Mesothelial cell of epicardium (in vitro differentiated cells): ENCODE measurements at places on chromosomes 4 and X.

- no peak overlapping the region for H3K27ac ChIP-seq
- DNase-seq, result no peak
- no peak overlapping the region for H3K4me3 ChIP-seq
- no peaks in the 10 kb centered on the region for H3K36me3 ChIP-seq
- H3K27me3 ChIP-seq, result peaks cover 69% of the 10 kb centered on the region
Measured at GRCh38 chrX:74922922-74923543, 2.2 kb downstream of the NEXMIF start.

- no peak overlapping the region for H3K27ac ChIP-seq
- peaks cover 2% of the 10 kb centered on the region for H3K36me3 ChIP-seq
- H3K4me1 ChIP-seq, result no peaks in the 10 kb centered on the region
- DNase-seq, result no peak
- H3K27me3 ChIP-seq, result no peaks in the 10 kb centered on the region
- H3K4me3 ChIP-seq, result no peak overlapping the region
Measured at GRCh38 chrX:45972636-45973035, 572.6 kb downstream of the ZNF674 start.

DNA sequence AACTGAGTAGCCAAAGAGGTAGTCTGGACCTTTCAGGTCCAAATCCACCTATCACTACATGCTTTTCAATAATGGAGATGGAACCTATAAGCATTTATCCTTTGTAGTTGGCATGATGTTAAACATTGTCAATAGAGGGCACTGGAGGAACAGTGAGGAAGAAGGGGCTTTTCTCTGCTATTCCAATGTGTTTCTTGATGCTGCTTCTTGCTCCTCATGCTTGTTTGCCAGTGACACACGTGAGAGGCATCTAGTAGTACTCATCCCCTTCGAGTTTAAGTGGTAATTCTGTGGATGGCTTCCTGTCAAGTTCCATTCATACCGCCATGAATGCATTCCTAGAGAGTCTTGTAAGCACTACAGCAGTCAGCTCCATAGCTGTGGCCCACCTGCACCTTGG lies 84.0 kb downstream of the NAA11 start:
- H3K27me3 ChIP-seq, result peaks cover 9% of the 10 kb centered on the region
- no peaks in the 10 kb centered on the region for H3K4me1 ChIP-seq

DNA sequence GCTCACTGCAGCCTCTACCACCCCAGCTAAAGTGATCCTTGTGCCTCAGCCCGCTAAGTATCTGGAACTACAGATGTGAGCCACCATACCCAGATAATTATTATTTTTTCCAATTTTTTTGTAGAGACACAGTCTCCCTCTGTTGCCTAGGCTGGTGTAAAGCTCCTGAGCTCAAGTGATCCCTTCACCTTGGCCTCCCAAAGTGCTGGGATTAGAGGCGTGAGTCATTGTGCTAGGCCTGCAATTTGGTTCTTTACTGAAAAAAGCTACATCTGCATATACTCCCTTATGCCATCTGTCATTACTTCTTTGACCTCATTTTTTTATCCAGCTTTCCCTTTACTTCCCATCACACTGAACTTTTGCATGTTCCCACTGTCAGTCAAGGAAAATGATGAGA lies 2012.4 kb upstream of the IGFBP7 start:
- no peak for DNase-seq
- no peaks in the 10 kb centered on the region for H3K27me3 ChIP-seq
- H3K27ac ChIP-seq, result no peak overlapping the region
- H3K36me3 ChIP-seq, result no peaks in the 10 kb centered on the region

- H3K27me3 ChIP-seq, result no peaks in the 10 kb centered on the region
- peaks cover 20% of the 10 kb centered on the region for H3K4me1 ChIP-seq
- no peak overlapping the region for H3K4me3 ChIP-seq
- no peaks in the 10 kb centered on the region for H3K36me3 ChIP-seq
Measured at GRCh38 chr4:111542056-111542455, 603.2 kb upstream of the FAM241A start.

DNA sequence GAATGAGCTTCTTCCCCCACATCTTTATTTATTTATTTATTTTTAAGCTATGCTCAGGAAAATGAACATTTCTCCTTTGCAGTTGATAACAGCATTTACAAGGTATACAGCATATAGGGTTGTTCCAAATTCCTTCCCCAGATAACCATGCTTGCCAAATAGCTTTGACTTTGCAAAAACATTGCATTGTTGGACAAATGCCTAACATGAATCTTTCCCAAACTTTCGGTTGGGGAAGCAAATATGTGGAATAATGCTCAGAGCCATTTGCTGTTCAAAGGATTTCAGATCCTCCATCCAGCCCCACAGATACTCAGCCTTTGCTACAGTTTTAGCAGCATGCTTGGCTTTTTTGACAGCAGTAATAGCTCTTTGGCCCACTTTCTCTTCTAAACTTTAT lies 127.2 kb upstream of the AGA start:
- no peak overlapping the region for H3K4me3 ChIP-seq
- no peak for DNase-seq
- peaks cover 2% of the 10 kb centered on the region for H3K36me3 ChIP-seq
- peaks cover 10% of the 10 kb centered on the region for H3K4me1 ChIP-seq

DNA sequence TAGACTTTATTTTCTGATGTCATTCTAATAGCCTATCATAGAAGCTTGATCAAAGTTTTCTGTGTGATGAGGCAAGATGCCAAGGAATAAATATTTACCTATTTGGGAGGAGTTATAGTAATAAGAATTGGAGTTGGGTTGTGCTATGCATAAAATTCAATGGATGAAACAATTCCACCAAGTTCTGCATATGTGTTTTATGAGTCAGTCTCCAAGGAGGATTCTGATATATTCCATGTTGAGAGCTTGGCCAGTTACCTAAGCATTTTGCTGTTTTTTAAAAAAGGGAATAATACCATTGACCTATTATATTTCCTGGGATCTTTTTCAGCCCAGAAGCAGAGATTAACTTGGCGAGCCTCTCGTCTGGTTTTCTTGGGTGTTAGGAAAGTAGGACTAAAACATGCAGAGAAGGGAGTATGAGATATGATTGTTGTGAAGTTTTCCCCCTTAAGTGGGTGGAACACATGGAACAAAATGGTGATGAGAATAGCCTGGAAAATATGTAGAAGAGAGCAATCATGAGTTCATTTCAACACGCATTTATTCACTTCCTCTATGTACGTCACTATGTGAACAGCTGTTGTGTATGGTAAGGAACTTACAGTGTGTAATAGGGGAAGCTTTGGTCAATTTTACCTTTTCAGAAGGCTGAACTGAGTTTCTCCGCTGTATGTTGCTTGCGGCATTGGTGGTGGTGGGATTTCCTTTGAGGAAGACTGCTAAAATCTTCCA lies 39.2 kb downstream of the POLA1 start:
- H3K4me3 ChIP-seq, result no peak overlapping the region
- H3K27me3 ChIP-seq, result no peaks in the 10 kb centered on the region
- DNase-seq, result no peak

GRCh38 chr4:32249040-32249439 lies 1528.9 kb downstream of the PCDH7 start:
- H3K36me3 ChIP-seq, result no peaks in the 10 kb centered on the region
- no peak for DNase-seq
- H3K4me3 ChIP-seq, result no peak overlapping the region
- H3K27ac ChIP-seq, result no peak overlapping the region
- peaks cover 6% of the 10 kb centered on the region for H3K4me1 ChIP-seq

- H3K36me3 ChIP-seq, result no peaks in the 10 kb centered on the region
- no peak overlapping the region for H3K4me3 ChIP-seq
- H3K27me3 ChIP-seq, result no peaks in the 10 kb centered on the region
- H3K27ac ChIP-seq, result no peak overlapping the region
Measured at GRCh38 chr4:188177997-188178675, 38.9 kb downstream of the TRIML1 start.

GRCh38 chrX:133005042-133005441 lies 46.6 kb upstream of the HS6ST2 start:
- no peaks in the 10 kb centered on the region for H3K27me3 ChIP-seq
- no peak overlapping the region for H3K27ac ChIP-seq
- DNase-seq, result no peak
- peaks cover 3% of the 10 kb centered on the region for H3K36me3 ChIP-seq

GRCh38 chrX:12979026-12979607 lies 4.2 kb downstream of the TMSB4X start:
- H3K4me3 ChIP-seq, result peak overlapping the region; percentile 93
- H3K4me1 ChIP-seq, result peaks cover 23% of the 10 kb centered on the region
- H3K27ac ChIP-seq, result peak overlapping the region; percentile 95
- no peaks in the 10 kb centered on the region for H3K27me3 ChIP-seq
- peaks cover 12% of the 10 kb centered on the region for H3K36me3 ChIP-seq
- DNase-seq, result no peak

GRCh38 chrX:22397566-22397965 lies 124.9 kb downstream of the CBLL2 start:
- no peak for DNase-seq
- no peak overlapping the region for H3K27ac ChIP-seq
- H3K36me3 ChIP-seq, result no peaks in the 10 kb centered on the region
- H3K4me3 ChIP-seq, result no peak overlapping the region

DNA sequence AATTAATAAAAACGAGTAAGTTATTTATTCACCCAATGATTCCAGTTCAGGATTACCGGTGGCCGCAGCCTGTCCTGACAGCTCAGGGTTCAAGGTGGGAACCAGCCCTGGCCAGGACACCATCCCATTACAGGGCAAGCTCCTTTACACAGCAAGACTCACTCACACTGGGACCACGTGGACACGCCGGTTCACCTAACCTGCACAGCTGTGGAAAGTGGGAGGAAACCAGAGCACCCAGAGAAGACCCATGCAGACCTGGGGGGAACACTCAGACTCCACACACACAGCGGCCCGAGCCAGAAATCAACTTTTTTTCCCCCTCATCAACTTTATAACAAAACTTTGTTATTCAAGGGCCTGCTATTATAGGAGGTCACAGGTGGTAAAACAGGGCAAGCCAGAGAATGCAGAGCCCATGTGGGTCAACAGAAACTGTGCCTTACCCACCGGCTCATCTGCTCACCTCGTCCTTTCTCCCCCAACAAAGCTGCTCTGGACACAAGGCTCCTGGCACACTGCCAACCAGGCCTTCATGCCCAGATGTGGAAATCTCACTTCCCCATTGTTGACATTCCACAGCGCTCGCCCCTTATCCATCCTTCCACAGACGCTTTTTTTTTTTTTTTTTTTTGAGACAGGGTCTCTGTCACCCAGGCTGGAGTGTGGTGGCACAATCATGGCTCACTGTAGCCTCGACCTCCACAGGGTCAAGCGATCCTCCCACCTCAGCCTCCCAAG lies 8.0 kb upstream of the ODAPH start:
- H3K27me3 ChIP-seq, result no peaks in the 10 kb centered on the region
- H3K4me1 ChIP-seq, result peaks cover 16% of the 10 kb centered on the region

DNA sequence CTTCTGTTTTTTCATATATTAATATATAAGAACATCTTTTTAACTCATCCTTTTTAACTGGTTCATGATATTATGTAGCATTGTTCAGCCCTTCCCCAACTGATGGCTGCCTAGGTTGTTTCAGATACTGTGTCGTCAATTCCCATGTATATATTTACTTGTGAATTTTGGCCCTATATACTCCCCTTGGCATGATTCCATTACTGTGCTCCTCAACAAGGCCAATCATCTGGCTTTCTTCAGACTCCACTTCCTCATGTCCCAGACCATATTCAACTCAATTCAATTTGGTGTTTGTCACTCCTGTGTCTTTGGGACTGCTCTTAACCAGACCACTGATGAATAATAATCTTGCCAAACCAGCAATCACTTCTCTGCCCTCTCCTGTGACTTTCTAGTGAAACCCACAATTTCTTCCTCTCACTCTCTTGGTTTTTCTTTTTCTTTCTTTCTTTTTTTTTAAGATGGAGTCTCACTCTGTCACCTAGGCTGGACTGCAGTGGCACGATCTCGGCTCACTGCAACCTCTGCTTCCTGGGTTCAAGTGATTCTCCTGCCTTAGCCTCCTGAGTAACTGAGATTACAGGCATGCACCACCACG lies 2.7 kb upstream of the WDR45 start:
- H3K27ac ChIP-seq, result no peak overlapping the region
- peaks cover 10% of the 10 kb centered on the region for H3K4me1 ChIP-seq
- peaks cover 3% of the 10 kb centered on the region for H3K36me3 ChIP-seq
- H3K4me3 ChIP-seq, result no peak overlapping the region
- no peaks in the 10 kb centered on the region for H3K27me3 ChIP-seq

DNA sequence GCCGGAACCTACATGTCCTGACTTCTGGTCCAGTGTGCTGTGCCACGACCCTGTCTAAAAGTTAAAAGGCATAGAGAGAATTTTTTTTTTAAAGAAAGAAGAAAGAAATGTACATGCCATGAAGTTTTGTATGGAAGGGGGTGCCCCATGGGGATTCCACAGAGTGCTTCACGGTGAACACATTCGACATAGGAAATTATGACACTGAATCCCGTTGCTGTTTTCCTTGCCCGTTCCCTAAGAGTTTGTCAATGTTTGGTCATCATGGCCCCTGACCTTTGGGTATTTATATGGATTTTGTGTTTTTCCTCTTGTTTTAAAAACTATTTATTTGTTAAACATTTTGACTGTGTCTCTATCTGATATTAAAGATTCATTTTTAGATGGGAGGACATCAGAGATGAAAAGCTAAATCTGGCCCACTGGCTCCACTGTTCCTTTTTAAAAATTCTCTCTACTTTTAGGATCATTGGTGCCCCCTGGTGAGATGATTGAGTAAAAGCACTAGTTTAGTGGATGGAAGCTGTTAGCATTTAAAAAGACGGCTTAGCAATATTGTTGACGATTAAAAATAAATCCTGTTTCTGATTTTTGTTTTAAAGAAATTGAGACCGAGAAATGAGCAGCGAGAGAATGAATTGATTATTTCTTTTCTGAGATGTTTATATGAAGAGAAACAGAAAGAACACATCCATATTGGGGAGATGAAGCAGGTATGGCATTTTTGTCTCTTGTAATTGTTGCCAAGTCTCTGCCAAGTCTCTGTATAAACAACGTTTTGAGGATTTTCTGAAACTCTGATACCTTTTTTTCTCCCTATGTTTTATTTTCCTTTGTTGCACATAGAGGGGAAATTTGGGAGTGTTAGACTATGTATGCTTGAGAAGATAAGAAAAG lies 75.0 kb downstream of the PTTG2 start:
- peaks cover 36% of the 10 kb centered on the region for H3K36me3 ChIP-seq
- no peaks in the 10 kb centered on the region for H3K27me3 ChIP-seq
- H3K27ac ChIP-seq, result no peak overlapping the region
- H3K4me1 ChIP-seq, result peaks cover 7% of the 10 kb centered on the region
- DNase-seq, result no peak

- H3K36me3 ChIP-seq, result no peaks in the 10 kb centered on the region
- no peak for DNase-seq
- H3K27me3 ChIP-seq, result no peaks in the 10 kb centered on the region
- no peak overlapping the region for H3K4me3 ChIP-seq
- H3K4me1 ChIP-seq, result peaks cover 19% of the 10 kb centered on the region
Measured at GRCh38 chr4:53713767-53714166, 122.5 kb upstream of the LNX1 start.

- peaks cover 50% of the 10 kb centered on the region for H3K36me3 ChIP-seq
- no peaks in the 10 kb centered on the region for H3K4me1 ChIP-seq
- H3K27me3 ChIP-seq, result no peaks in the 10 kb centered on the region
- no peak overlapping the region for H3K4me3 ChIP-seq
Measured at GRCh38 chr4:127995776-127996175, 30.6 kb downstream of the ABHD18 start.

GRCh38 chrX:129695937-129696336 lies 41.2 kb upstream of the APLN start:
- peaks cover 5% of the 10 kb centered on the region for H3K27me3 ChIP-seq
- no peak for DNase-seq
- no peak overlapping the region for H3K27ac ChIP-seq
- H3K4me3 ChIP-seq, result no peak overlapping the region
- no peaks in the 10 kb centered on the region for H3K4me1 ChIP-seq

- H3K4me3 ChIP-seq, result no peak overlapping the region
- no peak for DNase-seq
- H3K27me3 ChIP-seq, result no peaks in the 10 kb centered on the region
- no peaks in the 10 kb centered on the region for H3K4me1 ChIP-seq
- H3K36me3 ChIP-seq, result no peaks in the 10 kb centered on the region
Measured at GRCh38 chrX:26411045-26411444, 195.1 kb downstream of the MAGEB5 start.
